ENCODE measurements at places on chromosomes 4 and X. TPM values are rescaled to one million over a fixed set of nuclear protein-coding genes. Genes with fewer than 3 reads are reported as not detected.

Gene MYL5
- total RNA-seq = 17.5 TPM

Gene SRPX2
- total RNA-seq = 39.3 TPM

Gene CPZ
- total RNA-seq = 6.3 TPM

Gene TCEAL2
- total RNA-seq = 1.8 TPM

Gene AKAP14
- total RNA-seq = not detected

Gene GPC4
- 86.4 TPM for total RNA-seq

Gene RHOXF1
- not detected for total RNA-seq

Gene ARHGAP6
- 0.30 TPM for total RNA-seq

Gene RHOXF2
- not detected for total RNA-seq

Gene SCML1
- 5.1 TPM for total RNA-seq

Gene SMIM10
- 1.2 TPM for total RNA-seq

Gene UGT2B11
- not detected for total RNA-seq

Gene MND1
- 1.0 TPM for total RNA-seq

Gene APBB2
- total RNA-seq = 173 TPM

Gene EDA
- 1.2 TPM for total RNA-seq

Gene GABRA4
- total RNA-seq = not detected

Gene IL3RA
- total RNA-seq = not detected

Gene TEX11
- not detected for total RNA-seq

Gene TLR10
- total RNA-seq = not detected

Gene GLRB
- total RNA-seq = 6.8 TPM

Gene P2RY4
- not detected for total RNA-seq

Gene ACOT9
- total RNA-seq = 55.7 TPM

Gene PRR32
- not detected for total RNA-seq

Gene TCP11X1
- not detected for total RNA-seq

Gene FAAH2
- 0.20 TPM for total RNA-seq

Gene BANK1
- 2.0 TPM for total RNA-seq

Gene USP26
- not detected for total RNA-seq
